ENCODE measurements at places on chromosomes 1 and 21.

GRCh38 chr1:29310616-29311180, 74.4 kb downstream of the PTPRU start:
- DNase-seq = no peak

DNA sequence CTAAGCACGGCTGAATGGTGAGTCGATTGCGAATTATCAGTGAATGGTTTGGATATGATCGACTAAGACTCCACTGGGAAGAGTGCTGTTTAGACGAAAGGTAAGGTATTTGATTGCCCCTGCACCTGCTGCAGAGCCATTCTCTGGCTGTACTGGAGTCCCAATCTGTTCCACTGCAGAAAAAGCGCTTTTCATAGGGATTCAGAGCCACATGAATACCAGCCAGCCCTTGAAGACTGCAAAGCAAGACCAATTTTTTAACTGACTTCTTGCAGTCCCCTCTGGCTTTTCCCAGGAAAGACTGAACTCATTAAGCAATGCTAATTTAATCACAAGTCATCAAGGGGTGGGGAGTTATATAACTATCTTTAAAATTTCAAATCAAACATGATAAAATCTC, 1.3 kb downstream of the GREM2 start:
- no peak for DNase-seq

DNA sequence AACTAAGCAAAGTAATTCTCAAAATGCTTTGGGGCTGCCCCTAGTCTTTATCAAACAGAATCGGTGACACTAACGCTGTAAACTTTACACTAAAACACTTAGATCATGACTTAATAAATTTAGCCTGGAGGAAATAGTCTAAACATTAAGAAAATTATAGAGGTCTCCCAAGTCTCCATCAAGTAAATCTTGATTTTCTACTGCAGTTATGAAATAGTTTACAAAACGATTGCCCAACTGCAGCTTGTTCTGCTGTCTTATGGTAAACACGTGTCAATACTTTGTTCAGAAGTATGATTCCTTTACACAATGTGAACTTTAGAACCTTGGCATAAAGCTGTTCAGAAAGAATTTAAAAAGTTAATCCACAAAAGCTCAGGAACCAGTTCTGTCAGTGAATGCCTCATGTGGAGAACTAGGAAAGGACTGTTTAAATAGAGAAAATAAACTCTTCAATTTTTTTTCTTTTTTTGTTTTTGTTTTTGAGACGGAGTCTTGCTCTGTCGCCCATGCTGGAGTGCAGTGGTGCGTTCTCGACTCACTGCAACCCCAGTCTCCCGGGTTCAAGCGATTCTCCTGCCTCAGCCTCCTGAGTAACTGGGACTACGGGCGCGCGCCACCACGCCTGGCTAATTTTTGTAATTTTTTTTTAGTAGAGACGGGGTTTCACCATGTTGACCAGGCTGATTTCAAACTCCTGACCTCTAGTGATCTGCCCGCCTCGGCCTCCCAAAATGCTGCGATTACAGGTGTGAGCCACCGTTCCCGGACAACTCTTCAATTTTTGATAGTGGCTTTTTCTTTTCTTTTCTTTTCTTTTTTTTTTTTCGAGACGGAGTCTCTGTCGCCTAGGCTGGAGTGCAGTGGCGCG, 1.6 kb downstream of the DDI2 start:
- no peak for DNase-seq

GRCh38 chr1:77989744-77990143, 10.9 kb upstream of the FUBP1 start:
- DNase-seq = no peak

DNA sequence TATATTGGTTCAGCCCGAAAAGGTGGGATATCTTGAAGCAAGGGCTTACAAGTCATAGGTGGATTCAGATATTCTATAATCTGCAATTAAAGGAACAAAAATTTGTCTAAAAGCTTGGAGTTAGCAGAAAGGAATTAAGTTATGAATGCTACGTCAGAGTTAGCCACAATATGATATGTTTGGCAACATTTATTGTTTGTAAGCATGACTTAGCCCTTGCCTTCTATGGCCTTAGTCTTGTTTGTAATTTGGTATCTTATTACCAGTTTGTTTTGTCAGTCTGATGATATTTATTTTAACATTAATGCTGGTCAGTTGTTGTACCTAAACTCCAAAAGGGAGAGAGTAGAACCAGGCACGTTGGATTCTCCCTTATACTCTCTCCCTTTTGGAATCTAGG, 43.1 kb upstream of the SUCO start:
- no peak for DNase-seq

DNA sequence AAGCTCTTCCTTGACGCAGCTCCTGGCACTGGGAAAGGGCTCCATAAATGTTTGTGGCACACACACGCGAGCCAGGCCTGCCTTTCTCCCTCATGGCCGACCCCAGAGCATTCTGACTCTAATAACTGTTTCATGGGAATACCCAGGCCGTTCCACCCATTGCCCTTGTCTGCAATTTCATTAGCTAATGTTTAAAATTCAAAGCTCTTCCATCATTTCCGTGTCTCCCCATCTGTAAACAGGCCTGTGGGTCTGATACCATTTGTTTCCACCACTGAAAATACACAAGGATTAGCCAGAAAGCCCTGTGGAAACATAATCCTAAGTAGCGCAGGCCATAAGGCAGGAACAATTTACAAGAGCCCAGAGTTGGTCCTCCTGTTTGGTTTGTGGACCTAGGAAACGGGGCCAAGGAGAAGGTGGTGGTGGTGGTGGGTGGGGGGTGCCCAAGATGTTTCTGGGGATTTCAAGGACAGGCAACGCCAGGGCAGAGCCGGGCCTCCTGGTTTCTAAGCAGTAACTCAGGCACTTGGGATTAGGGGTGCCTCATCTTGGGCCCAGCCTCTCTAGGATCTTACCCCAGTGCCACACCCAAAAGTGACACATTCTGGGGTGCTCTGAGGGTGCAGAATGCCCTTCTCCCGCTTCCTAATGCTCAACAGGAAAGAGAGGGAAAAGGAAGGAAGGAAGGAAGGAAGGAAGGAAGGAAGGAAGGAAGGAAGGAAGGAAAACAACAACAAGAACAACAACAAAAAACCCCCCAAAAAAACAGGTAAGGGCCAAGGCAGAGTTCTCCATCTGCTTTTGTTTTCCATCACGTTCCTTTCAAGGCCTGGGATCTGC, 79.4 kb downstream of the SSBP3 start:
- no peak for DNase-seq

DNA sequence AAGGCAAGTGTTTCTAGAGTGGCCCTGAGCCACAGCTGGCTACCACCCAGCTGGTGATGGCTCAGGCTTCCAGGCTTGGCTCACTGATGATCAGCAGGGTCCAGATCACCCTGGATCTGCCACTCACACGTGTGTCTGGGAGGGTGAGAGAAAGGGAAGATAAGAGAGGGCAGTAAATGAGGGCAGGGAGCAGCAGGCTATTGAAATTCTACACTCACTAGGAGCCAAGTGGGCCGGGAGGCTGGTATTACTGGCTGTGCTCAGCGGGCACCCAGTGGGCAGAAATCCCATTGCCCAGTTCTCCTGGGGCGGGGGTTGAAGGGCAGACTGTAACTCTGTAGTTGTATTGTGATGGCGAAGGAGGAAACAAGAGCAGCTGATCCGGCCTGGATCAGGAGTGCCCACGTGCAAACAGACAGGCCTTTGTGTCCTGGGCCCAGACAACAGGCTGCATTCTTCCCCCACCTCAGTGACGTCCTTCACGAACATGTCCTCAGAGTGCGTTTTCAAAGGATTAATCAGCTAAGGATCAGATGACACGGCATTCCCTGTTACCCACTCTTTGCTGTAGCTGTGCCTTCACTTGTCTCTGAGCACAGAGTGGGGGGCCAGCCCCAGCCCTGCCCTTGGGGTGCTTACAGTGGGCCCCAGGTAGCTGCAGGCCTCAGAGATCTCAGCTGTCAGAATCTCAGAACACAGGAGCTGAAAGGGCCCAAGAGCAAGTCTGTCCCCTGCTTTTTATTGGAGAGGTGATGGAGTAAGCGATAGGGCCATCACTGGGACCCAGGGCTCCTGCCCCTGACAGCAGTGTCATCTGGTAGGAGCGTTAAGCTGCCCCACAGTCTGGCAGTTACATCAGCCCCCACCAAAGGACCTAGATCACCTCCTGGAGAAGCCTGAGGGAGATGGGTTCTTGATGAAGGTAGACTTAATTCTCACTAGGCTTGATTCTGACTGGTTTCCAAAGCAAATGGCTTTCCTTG, 60.5 kb downstream of the ATP1A1 start:
- DNase-seq = no peak

- DNase-seq = no peak
Measured at GRCh38 chr1:222546091-222546490, 1.8 kb downstream of the HHIPL2 start.

GRCh38 chr1:19140465-19140864, 69.6 kb downstream of the UBR4 start:
- DNase-seq = no peak

DNA sequence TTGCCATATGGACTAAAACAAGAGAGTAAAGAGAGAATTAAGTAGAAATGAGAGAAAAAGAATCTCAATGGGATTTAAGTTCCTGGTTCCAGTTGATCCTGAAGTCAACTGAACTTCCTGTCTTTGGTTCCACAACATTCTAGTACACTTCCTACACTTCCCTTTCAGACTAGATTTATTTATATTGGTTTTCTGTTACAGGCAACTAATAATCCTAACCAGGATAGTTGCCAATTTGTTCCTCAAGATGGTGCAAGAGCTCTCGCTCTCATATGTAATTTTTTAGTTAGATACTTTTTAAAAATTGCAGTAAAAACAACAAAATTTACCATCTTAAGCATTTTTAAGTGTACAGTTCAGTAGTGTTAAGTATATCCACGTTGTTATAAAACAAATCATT, 28.8 kb upstream of the TRIM45 start:
- DNase-seq = no peak

GRCh38 chr1:8249838-8250237, 68.1 kb upstream of the SLC45A1 start:
- DNase-seq = no peak

DNA sequence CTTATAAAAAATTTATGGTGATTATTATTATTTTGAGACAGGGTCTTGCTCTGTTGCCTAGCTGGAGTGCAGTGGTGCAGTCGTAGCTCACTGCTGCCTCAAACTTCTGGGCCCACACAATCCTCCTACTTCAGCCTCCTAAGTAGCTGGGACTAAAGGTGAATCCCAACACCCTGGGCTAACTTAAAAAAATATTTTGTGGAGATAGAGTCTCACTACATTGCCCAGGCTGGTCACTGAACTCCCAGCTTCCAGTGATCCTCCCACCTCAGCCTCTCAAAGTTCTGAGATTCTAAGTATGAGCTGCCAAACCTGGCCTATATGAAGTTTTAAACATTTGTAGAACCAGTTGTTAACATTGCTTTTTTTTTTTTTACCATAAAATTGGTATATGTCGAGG, 18.2 kb downstream of the NFIA start:
- no peak for DNase-seq

DNA sequence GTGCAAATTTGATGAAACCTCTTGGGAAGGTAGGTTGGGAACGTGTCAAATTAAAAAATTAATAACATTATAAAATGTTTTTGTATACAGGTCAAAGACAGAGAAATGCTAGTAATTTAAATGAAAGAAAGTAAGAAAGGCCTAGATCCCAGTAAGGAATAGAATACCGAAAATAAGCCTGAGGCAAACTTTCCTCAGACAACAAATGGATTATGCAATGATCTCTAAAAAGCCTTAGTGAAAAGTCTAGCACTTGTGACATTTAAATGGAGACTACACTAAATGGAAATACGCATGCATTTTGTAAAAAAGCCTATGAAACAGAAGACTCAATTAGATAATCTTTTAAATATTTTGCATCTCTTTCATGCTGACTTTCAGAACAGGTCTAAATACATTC, 138.5 kb upstream of the ZNHIT6 start:
- no peak for DNase-seq

- no peak for DNase-seq
Measured at GRCh38 chr1:1470626-1471388, 758 bp upstream of the ATAD3B start.

DNA sequence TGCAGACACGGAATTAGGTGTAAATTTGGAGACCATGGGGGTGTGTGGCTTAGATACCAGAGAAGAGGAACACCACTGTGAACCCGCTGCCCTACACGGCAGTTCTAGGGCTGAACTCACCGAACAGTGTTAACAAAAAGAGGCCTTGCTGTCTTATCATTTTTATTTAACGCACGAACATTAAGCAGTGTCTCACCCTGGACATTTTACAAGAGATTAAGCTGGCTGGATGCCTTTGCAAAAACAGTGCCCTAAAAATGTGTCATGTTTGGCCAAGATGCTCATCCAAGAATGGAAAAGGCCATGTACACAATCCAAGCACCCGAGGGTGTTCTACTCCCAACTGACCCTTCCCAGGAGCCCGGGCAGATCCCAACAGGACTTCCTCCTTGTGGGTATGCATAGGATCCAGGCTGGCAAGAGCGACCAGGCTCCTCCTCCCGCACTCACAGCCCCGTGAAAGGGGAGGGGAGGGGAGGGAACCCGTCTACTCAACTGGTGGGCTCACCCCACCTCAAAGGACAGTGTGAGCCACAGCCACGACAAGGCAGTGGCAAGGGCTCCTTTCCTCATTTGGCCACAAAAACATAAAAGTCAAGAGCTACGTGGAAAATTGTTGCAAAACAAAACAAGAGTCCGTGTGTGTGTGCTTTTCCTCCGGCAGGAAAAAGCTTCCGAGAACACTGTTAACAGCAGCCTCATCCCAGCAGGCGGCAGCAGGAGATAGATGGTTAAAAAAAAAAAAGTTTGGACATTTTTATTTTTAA, 20.3 kb downstream of the C2CD2 start:
- no peak for DNase-seq

DNA sequence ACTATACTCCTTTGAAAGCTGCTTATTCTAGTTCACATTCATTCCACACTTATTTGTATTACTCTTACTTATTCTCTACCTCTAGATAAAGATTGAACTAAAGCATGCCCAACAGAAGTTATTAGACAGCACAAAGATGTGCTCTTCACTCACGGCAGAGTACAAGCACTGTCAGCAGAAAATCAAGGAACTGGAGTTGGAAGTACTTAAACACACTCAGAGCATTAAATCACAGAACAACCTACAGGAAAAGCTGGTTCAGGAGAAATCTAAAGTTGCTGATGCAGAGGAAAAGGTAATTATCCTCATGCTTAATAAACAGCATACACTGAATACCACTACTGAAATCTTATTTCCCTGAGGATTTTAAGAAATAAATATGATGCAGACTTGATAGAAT, 81.3 kb upstream of the PPIH start:
- DNase-seq = no peak

All from right lobe of liver (tissue), 6 donors.